ENCODE measurements at places on chromosomes 16 and 17.

GRCh38 chr17:78127888-78128550 lies 536 bp downstream of the TMC6 start:
- H3K27ac ChIP-seq = peak overlapping the region; percentile 58
- no peaks in the 10 kb centered on the region for H3K27me3 ChIP-seq
- peaks cover 24% of the 10 kb centered on the region for H3K4me1 ChIP-seq
- peak; percentile 63 for DNase-seq

DNA sequence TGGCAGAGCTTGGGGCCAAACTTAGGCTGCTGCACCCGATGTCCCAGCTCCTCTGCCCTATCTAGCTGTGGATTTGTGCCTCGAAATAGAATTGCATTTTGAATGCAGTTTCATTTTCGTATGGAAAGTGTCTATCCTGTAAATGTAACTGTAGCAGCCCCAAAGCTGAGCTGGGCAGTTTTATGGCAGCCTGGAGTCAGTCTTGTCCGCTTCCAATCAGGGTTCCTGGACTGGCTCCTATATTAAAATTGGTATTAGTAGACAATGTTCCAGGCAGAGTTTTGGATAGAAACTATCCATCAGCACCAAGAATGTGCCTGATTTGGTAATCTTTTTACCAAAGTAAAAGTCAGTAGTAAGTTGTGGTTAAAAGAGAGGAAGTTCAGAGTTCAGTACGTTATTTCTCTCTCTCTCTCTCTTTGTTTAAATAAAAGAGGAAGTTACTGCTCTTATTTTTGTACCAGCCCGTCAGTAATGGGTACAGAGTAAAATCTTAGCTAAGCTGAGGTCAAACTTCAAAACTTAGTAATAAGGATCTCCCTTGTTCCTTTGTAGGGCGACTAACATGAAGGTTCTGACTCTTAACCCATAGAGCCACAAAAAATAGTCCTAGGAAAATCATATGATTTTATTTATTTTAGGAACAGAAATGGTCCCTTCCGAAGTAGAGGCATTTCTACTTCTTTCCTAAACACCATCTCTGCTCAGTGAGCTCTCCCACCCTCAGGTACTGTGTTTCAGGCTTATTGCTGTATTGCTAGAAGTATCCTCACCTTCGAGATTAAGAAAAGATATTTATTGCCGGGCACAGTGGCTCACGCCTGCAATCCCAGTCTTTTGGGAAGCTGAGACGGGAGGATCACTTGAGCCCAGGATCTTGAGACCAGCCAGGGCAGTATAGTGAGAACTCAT lies 28.0 kb downstream of the PRKCB start:
- no peak overlapping the region for H3K27ac ChIP-seq
- no peaks in the 10 kb centered on the region for H3K36me3 ChIP-seq

DNA sequence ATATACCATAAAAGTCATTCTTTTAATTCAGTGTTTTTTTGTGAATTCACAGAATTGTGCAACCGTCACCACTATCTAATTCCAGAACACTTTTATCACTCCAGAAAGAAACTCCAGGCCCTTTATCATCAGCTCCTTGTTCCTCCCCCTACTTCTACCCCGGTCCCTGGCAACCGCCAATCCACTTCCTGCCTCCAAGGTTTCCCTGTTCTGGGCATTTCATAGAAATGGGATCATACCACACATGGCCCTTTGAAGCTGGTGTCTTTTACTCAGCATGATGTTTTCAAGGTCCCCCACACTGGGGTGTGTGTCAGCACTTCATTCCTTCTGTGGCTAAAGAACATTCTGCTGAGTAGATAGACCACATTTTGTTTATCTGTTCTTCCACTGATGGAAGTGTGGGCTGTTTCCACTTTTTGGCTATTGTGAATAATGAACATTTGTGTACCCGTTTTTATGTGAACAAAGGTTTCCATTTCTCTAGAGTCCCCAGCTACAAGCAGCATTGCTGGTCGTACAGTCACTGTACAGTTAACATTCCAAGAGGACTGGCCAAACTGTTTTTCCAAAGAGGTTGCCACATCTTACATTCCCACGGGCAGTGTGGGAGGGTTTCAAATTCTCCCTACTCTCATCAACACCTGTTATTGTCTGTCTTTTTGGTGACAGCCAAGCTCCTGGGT lies 75.8 kb upstream of the ZNF469 start:
- no peak for DNase-seq
- H3K36me3 ChIP-seq = no peaks in the 10 kb centered on the region
- no peak overlapping the region for H3K27ac ChIP-seq
- no peak overlapping the region for H3K4me3 ChIP-seq

DNA sequence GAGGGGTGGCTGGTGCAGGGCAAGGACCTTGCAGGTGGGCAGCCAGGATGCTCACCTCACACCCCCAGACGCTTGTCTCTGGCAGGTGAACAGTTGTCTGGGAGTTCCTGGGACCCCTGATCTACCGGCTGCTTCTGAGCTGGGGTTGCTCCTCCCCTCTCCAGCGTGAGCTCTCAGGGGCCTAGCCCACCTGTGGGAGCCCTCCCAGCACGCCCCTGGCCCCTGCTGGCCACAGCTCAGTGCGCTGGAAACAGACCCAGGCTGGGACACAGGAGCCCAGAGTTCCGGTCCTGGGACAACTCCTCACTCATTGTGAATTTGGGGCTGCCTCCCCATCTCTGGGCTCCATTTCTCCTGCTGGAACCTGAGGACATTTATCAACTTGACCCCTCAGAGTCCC lies 30.3 kb downstream of the ARHGAP23 start:
- H3K27me3 ChIP-seq = peaks cover 3% of the 10 kb centered on the region
- H3K4me3 ChIP-seq = no peak overlapping the region
- no peak for DNase-seq
- H3K4me1 ChIP-seq = peaks cover 21% of the 10 kb centered on the region
- H3K36me3 ChIP-seq = peaks cover 21% of the 10 kb centered on the region

DNA sequence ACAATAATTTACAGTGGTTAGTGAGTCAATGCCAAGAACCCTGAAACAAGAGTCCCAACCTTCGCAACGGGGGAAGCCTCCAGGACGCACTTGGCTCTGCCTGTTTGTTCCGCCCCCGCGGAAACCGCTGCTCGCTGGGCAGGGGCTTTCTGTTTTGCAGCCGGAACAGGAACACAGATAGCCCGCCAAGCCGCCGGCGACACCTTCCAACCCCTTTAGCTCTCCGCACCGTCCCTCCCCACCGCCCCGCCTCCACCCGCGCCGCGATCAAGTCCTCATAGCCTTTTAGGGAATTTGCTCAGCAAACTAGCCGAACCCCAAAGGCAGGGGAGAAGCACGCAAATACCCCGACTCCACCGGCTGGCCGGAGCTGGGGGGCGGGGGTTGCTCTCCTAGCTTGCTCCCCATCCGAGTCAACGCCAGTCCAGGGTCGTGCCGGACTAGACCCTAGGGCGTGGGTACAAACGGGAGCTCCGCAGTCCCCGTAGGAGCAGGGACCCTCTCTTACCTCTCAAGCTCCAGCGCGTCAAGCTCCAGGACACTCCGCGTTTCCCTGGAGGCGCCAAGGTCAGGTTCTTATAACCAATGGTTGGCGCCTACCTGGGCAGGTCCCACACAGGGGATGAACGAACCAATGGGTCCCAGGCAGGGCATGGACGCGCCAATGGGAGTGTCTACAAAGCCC lies at the start of gene SLFN13:
Gene SLFN13, minus strand, starts transcription at position 553 of the 685 bp plus-strand sequence. CDS start 3,086 bp downstream, outside the sequence.
- peak; percentile 79 for DNase-seq
- peaks cover 15% of the 10 kb centered on the region for H3K36me3 ChIP-seq
- H3K4me1 ChIP-seq = peaks cover 9% of the 10 kb centered on the region
- H3K27me3 ChIP-seq = no peaks in the 10 kb centered on the region
- peak within 1 kb of the TSS; percentile 74 for H3K4me3 ChIP-seq

GRCh38 chr16:27363797-27364196 lies 38.2 kb upstream of the IL21R start:
- H3K4me1 ChIP-seq = peaks cover 27% of the 10 kb centered on the region
- H3K27me3 ChIP-seq = no peaks in the 10 kb centered on the region
- peaks cover 82% of the 10 kb centered on the region for H3K36me3 ChIP-seq
- H3K27ac ChIP-seq = peak overlapping the region; percentile 90
- peak overlapping the region; percentile 39 for H3K4me3 ChIP-seq

GRCh38 chr17:57091186-57091618 lies 6.2 kb downstream of the AKAP1 start:
- no peak for DNase-seq
- no peak overlapping the region for H3K27ac ChIP-seq
- no peaks in the 10 kb centered on the region for H3K27me3 ChIP-seq
- H3K36me3 ChIP-seq = peaks cover 6% of the 10 kb centered on the region
- no peak overlapping the region for H3K4me3 ChIP-seq
- peaks cover 34% of the 10 kb centered on the region for H3K4me1 ChIP-seq

- no peak overlapping the region for H3K4me3 ChIP-seq
- DNase-seq = no peak
- peaks cover 71% of the 10 kb centered on the region for H3K27me3 ChIP-seq
- peaks cover 10% of the 10 kb centered on the region for H3K4me1 ChIP-seq
Observed at GRCh38 chr16:89050868-89051311, 42.8 kb upstream of the ACSF3 start.

- peaks cover 37% of the 10 kb centered on the region for H3K4me1 ChIP-seq
- H3K27me3 ChIP-seq = peaks cover 46% of the 10 kb centered on the region
- no peaks in the 10 kb centered on the region for H3K36me3 ChIP-seq
- H3K4me3 ChIP-seq = peak overlapping the region; percentile 31
Observed at GRCh38 chr17:40695874-40696472, 7.6 kb downstream of the KRT24 start.

GRCh38 chr17:11264183-11264871 lies 23.3 kb downstream of the SHISA6 start:
- H3K27ac ChIP-seq = no peak overlapping the region
- DNase-seq = no peak
- no peaks in the 10 kb centered on the region for H3K36me3 ChIP-seq
- no peaks in the 10 kb centered on the region for H3K27me3 ChIP-seq
- H3K4me1 ChIP-seq = no peaks in the 10 kb centered on the region

- H3K4me3 ChIP-seq = no peak overlapping the region
- DNase-seq = no peak
- H3K4me1 ChIP-seq = no peaks in the 10 kb centered on the region
- no peaks in the 10 kb centered on the region for H3K36me3 ChIP-seq
- peaks cover 91% of the 10 kb centered on the region for H3K27me3 ChIP-seq
Observed at GRCh38 chr16:49839017-49839825, 16.7 kb downstream of the ZNF423 start.

- H3K4me3 ChIP-seq = no peak overlapping the region
- no peaks in the 10 kb centered on the region for H3K36me3 ChIP-seq
- DNase-seq = no peak
Observed at GRCh38 chr16:54431041-54431996, 144.7 kb upstream of the IRX3 start.

DNA sequence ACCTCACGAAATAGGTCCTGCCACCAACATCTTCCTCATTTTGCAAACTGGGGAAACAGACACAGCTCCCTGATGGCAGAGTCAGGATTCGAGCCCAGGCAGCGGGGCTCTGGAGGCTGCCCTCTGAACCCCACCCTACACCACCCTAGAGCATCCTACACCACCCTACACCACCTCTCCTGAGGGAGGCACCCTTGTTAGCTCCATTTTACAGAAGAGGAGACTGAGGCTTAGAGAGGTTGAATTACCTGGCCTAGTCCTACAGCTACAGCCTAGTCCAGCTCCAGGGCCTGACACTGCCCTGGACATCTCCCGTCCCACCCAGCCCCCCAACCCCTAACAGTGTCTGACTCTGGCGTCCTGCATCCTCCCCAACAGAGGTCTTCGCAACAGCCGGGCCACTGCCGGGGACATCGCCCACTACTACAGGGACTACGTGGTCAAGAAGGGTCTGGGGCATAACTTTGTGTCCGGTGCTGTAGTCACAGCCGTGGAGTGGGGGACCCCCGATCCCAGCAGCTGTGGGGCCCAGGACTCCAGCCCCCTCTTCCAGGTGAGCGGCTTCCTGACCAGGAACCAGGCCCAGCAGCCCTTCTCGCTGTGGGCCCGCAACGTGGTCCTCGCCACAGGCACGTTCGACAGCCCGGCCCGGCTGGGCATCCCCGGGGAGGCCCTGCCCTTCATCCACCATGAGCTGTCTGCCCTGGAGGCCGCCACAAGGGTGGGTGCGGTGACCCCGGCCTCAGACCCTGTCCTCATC lies 3.2 kb upstream of the NECAB2 start:
- no peak for DNase-seq
- peaks cover 39% of the 10 kb centered on the region for H3K36me3 ChIP-seq
- H3K4me1 ChIP-seq = no peaks in the 10 kb centered on the region
- H3K4me3 ChIP-seq = no peak overlapping the region

- DNase-seq = no peak
- H3K27ac ChIP-seq = no peak overlapping the region
- H3K36me3 ChIP-seq = no peaks in the 10 kb centered on the region
- no peak overlapping the region for H3K4me3 ChIP-seq
- no peaks in the 10 kb centered on the region for H3K4me1 ChIP-seq
- H3K27me3 ChIP-seq = peaks cover 60% of the 10 kb centered on the region
Observed at GRCh38 chr16:84942786-84943185, 68.5 kb downstream of the ZDHHC7 start.

- H3K27me3 ChIP-seq = peaks cover 88% of the 10 kb centered on the region
- no peak overlapping the region for H3K4me3 ChIP-seq
- peaks cover 5% of the 10 kb centered on the region for H3K36me3 ChIP-seq
- H3K27ac ChIP-seq = no peak overlapping the region
- no peak for DNase-seq
Observed at GRCh38 chr17:77613218-77613617, 345.3 kb upstream of the TNRC6C start.

DNA sequence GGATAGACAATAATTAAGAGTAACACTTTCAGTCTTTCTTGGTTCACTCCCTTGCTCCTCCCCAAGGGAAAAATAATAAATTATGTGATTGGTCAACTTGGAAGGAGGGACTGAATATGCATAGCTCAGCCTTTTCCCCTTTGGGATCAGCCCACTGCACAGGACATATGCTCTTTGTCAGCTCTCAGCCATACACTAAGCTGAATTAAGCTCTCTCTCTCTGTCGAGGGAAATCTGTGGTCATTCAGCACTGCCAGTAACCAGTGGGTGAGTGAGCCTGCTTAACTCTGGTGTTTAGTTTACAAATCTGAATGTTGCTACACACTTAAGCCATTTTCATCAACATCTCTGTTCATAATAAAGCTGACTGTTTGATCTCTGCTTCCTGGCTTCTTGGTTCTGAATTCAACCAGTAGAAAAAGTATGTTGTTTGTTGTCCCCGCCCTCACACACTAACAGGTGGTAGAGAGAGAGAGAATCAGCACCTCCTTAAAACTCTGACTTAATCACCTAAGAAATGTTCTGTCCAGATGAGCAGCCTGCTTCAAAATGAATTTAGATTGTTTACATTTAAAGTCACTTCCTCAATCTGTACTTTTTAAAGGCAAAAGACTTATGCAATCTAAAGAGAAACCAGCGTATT lies 102.3 kb upstream of the C17orf78 start:
- H3K36me3 ChIP-seq = peaks cover 61% of the 10 kb centered on the region
- no peaks in the 10 kb centered on the region for H3K27me3 ChIP-seq

GRCh38 chr17:69947027-69947759 lies 127.8 kb upstream of the KCNJ16 start:
- H3K27ac ChIP-seq = no peak overlapping the region
- no peak overlapping the region for H3K4me3 ChIP-seq
- H3K36me3 ChIP-seq = no peaks in the 10 kb centered on the region
- no peaks in the 10 kb centered on the region for H3K27me3 ChIP-seq
- no peak for DNase-seq
- no peaks in the 10 kb centered on the region for H3K4me1 ChIP-seq

DNA sequence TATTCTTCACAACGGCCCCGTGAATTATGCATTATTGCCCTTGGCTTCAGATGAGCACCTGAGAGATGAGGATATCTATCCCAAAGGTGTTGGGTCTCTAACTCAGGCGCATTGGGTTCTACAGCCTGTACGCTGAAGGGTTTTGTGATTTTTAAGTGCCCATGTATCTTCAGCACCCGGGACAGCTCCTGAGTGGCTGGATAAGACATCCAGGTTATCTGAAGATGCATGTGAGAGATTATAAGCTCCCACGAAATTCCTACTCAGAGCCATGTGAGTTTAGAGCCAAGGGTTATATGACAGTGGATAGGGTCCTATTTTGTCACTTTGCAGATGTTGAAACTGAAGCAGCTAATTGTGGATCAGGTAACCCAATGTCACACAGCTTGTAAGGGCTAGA lies 612.3 kb upstream of the EEF2KMT start:
- no peak overlapping the region for H3K27ac ChIP-seq
- no peak overlapping the region for H3K4me3 ChIP-seq
- peaks cover 32% of the 10 kb centered on the region for H3K27me3 ChIP-seq
- H3K4me1 ChIP-seq = peaks cover 17% of the 10 kb centered on the region
- peak; percentile 37 for DNase-seq

All from Calu3 (cell line).